ENCODE measurements at places on chromosomes 5 and 9.

- DNase-seq: no peak
Measured at GRCh38 chr5:109998726-109999125, 309.0 kb downstream of the MAN2A1 start.

DNA sequence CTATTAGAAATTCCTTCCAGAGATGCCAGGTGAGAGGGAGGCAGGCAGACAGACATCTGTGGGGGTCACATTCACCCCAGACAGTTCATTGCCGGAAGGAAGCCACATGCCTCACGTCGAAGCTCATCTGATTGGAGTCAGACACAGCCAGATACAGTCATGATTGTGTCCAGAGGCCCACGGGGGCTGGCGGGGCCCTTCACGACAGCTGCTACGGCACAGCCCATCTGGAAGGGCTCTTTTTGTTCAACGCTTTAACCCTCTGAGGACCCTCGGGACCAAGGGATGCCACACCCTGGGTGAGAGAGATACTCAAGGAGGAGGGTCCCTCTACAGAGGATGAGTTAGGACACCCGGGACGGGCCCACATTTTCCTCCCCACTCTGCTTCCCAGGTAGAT is 31.9 kb upstream of the GABRP start:
- peak; percentile 63 for DNase-seq

DNA sequence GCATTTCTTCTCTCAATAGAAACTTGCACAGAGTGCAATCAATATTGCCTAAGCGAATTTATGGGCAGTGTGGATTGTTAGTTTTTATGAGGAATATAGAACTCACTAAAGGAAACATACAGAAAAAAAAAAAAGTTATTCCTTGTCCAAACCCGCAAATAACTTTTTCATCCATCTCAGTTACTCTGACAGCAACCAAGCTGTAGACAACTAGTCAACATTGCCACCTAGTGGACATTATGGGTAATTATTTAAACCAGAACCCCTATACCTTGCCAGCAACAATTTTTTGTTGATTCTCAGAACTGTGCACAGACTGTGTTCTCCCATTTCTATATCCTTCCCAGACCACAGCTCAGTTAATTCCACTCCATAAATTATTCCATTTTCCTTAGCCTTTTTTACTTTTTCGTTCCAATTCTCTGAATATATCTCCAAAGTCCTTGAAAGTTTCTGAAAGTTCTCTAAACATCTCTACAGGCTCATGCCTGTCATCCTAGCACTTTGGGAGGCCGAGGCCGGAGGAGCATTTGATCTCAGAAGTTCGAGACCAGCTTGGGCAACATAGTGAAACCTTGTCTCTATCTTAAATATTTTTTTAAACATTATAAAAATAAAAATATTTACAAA is 2.6 kb upstream of the AFAP1L1 start:
- DNase-seq: no peak

- no peak for DNase-seq
Measured at GRCh38 chr5:159992566-159992965, 16.4 kb upstream of the TTC1 start.

DNA sequence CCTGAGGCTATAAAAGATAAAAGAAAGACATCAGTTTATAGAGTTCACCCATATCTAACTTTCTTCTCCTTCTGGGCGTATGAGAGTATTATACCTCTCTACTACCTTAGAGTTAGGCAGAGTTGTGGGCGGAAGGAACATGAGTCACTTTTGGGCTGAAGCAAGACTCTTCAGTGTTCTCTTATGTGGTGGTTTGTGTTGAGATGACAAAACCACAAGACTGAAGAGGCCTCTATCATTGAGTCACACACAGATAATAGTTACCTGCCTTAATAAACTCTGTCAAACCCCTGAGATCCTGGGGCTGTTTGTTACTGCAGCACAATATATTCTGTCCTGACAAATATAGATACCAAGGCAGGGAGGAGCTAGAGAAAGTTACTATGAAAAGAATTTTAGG is 184.2 kb downstream of the EFNA5 start:
- DNase-seq: no peak

DNA sequence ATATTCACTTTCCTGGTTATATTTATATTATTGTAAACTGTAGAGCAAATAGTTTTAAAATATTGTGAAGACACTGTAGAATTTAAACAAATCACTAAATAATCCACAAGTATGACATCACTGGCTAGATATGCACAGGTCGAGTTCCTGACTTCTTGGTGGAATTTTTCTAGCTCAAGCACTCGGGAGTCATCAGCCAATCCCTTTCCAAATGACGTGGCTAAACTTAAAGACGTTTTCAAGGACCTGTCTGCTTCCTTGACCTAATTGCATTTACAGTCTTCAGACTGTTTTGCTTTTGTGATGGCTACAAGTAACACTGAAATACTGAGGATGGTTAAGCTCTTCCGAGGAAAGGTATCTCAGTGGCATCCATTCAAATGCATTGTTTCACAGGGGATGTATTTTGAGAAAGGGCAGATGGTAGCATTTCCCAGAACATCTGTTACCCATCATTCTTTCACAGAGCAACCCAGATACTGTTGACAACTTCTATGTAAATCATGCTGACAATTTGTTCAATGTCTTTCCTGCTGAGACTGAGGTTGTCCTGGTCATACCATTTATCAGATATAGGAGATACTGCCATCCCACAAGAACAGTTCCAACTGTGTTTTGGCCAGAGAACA is 262.8 kb downstream of the CDH10 start:
- DNase-seq: peak; percentile 86

- DNase-seq: no peak
Measured at GRCh38 chr5:147404706-147405105, 105.2 kb downstream of the DPYSL3 start.

- no peak for DNase-seq
Measured at GRCh38 chr5:147484708-147485020, 25.2 kb downstream of the DPYSL3 start.

DNA sequence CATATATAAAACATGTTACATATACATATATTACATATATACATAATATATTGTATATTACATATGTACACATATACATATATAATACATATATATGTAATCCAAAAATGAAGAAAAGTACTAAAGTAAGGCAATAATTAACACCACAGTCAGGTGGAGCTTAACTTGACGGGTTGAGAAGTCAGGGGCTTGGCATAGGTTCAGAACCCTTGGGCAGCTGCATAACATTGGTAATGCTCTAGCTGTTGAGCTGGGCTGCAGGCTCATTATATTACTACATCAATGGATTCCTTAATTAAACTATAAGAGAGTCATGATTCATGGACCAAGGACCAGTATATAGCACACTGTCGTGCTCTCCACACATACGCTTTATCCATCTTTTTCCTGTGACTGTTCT is 435.2 kb upstream of the ADAMTS16 start:
- no peak for DNase-seq

- DNase-seq: no peak
Measured at GRCh38 chr5:132387640-132388117, 18.2 kb downstream of the SLC22A5 start.

GRCh38 chr9:19203058-19203457 is 27.4 kb upstream of the DENND4C start:
- no peak for DNase-seq

DNA sequence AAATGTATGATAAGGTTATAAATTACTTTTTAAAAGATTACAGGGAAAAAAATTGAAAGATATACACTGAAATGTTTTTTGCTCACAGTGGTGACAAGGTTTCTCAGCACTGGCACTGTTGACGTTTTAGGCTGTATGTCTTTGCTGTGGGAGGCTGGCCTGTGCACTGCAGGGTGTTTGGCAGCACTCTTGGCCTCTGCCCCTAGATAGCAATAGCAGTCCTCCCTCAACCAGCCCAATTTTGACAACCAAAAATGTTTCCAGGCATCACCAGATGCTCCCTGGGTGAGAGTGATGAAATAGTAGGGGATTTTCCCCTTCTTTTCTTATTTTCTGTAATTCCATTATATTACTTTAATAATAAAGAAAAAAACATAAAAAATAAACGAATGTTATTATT is 3.3 kb downstream of the CD274 start:
- DNase-seq: no peak

DNA sequence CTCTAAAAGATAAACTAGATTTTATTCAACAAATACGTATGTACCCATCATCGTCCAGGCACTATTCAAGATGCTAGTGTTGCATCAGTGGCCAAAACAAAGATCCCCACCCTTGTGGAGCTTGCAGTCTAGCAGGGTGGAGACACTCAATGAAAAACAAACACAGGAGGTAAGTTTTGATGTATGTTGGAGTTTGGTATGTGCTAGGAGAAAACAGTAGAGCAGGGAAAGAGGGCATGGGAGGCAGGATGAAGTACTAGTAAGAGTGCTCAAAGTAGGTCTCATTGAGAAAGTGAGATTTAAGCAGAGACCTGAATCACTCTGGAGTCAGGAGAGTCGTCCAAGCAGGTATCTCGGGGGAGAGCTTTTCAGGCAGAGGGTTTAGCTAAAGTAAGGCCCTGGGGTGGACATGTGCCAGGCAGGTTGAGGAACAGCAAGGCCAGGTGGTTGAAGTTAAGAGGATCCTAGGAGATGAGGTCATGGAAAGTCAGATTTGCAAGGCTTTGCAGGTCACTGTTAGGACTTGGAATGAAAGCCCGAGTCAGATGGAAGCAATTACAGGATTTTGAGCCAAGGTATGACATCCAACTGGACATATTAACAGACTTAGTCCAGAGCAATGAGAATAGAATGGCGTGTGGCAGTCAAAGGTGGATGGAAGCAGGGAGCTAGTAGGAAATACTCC is 9.2 kb downstream of the SNX18 start:
- DNase-seq: no peak

DNA sequence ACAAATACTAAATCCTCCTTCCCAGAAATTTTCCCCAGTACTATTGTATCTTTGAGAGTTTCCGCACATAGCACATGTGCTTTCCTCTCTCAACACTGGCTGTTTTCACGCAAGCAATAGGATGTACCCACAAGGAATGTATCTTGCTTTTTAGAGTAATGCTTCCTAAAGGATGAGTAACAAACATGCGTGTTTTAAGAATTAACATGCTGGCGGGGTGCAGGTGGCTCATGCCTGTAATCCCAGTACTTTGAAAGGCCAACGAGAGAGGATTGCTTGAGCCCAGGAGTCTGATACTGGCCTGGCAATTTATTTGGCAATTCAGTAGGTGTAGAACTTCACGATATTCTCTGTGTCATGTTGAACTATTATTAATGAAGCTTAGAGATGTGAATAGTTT is 4.6 kb downstream of the RUFY1 start:
- DNase-seq: no peak

DNA sequence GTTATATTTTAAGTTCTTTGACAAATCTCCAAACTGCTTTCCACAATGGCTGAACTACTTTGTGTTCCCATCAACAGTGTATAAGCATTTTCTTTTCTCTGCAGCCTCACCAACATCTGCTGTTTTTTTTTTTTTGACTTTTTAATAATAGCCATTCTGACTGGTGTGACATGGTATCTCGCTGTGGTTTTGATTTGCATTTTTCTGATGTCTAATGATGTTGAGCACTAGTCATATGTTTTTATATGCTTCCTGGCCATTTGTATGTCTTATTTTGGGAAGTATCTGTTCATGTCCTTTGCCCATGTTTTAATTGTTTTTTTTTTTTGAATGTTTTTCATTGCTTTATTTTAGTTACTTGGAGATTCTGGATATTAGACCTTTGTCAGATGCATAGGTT is 196.6 kb downstream of the PLK2 start:
- DNase-seq: no peak

DNA sequence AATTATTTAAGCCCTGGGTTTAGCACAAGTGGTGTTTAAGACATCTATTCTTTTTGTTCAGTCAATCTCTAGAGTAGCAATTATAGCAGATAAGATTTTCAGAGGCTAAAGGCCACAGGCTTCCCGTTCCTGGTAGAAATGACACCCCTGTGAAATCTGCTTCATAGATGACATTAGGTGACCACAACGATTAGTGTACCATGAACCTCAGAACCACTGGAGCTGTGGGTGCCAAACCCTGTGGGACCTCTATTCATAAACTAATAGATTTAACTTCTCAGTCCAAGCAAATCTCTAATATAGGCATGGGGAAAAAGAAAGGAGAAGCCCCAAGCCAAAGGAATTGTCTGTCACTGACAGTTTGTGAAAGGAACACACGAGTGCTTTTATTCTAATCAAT is 207.4 kb downstream of the ARRDC3 start:
- no peak for DNase-seq

GRCh38 chr5:180910735-180911134 is 11.8 kb downstream of the BTNL8 start:
- DNase-seq: no peak

GRCh38 chr9:70945301-70945700 is 176.1 kb downstream of the TRPM3 start:
- DNase-seq: no peak

DNA sequence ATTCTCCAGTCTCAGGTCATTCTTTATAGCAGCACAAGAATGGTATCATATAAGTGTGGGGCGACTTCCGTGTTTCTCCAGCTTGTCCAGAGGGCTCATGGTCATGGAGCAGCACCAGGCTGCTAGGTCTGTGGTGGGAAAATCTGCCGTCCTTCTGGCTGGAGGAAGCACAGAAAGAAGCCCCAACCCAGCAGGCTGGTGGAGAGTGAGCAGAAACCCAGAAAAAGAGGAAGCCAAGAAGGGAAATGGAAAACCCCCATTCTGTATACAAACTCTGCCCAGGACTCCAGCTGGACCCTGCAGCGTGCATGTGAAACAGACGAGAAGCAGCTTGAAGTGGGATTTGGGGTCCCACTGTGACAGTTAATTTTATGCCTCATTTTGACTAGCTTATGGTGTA is 34.3 kb upstream of the OLFM1 start:
- DNase-seq: no peak

DNA sequence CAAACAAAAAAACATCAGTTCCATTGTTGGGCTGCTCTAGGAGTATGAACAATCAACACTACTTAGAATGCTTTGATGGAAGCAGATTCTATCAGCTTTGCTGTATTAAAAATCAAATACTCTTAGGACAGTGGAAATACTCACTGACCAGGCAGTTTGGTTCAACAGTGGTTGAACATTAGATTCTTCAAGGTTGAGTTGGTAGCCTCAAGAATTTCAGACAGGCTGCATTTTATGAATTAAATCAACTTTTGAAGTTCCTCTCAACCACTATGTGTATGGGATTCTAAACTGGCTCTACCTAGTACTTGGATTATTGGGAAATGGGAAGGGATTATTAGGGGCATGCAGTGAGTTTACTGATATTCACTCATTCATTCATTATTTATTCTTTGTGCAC is 35.0 kb downstream of the ACTBL2 start:
- no peak for DNase-seq

DNA sequence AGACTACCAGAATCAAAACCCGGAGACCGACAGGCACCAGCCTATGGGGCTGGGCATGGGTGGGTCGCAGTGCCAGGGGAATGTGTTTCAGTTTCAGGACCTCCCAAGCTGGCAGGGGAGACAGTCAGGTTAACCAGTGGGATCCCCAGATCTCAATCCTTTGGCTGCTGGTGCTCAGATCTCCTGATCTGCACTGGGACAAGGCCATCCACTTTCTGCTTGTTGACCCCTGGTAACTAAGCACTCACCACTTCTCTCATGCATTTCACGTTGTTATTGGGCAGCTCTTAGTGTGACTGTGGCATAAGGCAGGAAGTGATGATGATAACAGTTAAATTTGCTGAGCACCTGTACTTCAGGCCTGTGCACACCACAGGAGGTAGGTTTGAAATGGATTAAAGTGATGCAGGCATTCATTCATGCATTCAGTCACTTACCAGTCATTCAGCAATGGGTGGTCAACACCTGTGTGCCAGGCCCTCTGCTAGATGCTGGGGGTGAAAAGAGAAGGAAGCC is 42.1 kb upstream of the STXBP1 start:
- DNase-seq: no peak

- DNase-seq: no peak
Measured at GRCh38 chr5:124919076-124919475, 172.6 kb upstream of the ZNF608 start.

GRCh38 chr5:125202871-125203438 is 456.5 kb upstream of the ZNF608 start:
- DNase-seq: no peak

Data from NCI-H524 treated with DMSO at 0.1 percent for 48 hours (cell line).